ENCODE measurements at places on chromosomes 13 and 19.

GRCh38 chr13:23889615-23890607 is 711 bp upstream of the MIPEP start:
- DNase-seq, result no peak

DNA sequence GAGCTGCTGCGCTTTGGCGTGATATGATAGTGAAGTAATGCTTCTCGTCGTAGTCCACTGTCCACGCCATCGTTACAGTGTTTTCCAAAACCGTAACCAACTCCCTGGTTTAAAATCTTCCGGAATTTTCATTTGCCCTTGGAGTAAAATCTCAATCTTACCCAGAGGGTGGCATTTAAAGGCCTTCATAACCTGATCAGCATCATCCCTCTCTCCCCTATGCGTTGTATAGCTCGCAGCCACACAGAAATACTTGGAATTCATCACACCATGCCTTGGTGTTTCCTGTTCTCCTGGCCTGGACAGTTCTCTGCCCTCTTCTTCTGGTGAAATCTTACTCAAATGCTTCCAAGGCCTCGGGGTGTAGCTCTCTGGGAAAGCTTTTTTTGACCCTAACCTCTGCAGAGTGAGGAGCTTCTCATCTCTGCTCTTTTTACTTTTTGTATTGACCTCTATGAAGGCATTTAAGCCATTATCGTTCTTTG is 839 bp downstream of the MPHOSPH8 start:
- DNase-seq, result no peak

DNA sequence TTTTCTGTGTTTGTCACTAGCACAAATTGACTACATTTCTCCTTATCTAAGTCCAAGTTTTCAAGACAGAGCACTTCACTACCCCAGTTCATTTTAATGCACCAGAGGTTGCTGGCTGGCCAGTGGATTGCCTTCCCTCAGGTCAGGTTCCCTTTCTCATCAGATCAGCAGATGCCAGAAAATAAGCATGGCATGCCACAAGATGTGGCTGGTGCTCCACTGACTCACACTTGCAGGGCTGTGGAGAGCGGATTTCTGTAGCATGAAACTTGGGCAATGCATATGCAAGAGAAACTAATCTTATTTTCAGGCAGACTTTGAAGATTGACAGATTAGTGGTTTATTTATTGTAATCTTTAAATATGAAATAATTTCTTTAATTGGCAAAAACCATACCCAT is 79.5 kb downstream of the RUBCNL start:
- no peak for DNase-seq

- DNase-seq, result no peak
These were observed 74.7 kb downstream of the GADD45B start for GRCh38 chr19:2550431-2551171.

DNA sequence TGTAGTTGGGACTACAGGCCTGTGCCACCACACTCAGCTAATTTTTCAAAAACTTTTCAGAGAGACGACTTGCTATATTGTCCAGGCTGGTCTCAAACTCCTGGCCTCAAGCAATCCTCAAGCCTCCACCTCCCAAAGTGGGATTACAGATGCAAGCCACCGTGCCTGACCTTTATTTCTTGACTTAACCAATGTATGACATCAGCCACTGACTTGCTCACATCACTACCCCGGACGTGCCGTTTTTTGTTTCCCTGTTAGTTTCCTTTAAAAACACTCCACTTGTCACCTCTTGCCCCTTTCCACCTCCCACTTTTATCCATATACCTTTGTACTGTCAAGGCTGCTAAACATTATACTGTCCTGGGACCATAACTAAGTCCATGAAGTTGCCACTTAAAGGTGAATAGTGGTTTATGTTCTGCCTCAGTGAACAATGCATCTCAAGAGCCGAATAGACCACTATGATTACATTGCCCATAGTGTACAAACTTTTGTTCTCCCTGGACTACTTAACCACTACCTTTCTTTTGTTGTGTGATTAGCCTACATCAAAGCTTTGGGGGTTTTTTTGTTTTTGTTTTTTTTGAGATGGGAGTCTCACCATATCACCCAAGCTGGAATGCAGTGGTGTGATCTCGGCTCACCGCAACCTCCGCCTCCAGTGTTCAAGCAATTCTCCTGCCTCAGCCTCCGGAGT is 2.3 kb upstream of the EPHX3 start:
- DNase-seq, result no peak

Data from CMK (cell line).